ENCODE measurements at places on chromosomes 3 and 15.

DNA sequence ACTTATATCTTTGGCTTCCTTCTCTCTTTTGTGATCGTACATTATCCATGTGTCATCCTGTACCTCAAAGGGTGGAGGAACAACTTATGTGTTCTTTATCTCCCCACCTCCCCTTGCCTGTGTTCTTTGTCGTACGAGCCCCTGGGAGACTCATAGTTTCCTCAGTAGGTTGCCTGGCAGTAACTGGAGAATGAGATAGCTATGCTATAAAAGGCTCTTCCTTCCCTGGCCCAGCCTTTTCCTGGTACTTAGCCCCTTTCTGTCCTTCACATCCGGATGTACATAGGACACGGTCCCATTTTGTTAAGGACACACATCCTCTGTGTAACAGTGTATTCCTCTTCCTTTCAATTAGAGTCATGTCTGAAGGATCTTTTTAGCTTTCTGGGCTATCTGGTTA is 32.1 kb downstream of the PLCL2 start:
- DNase-seq: no peak

GRCh38 chr3:49972656-49973055 is 32.7 kb downstream of the RBM6 start:
- DNase-seq: no peak

- DNase-seq: no peak
Observed at GRCh38 chr15:58407778-58408177, 24.0 kb upstream of the LIPC start.

GRCh38 chr3:132255041-132255745 is 62.0 kb upstream of the ACP3 start:
- DNase-seq: no peak

DNA sequence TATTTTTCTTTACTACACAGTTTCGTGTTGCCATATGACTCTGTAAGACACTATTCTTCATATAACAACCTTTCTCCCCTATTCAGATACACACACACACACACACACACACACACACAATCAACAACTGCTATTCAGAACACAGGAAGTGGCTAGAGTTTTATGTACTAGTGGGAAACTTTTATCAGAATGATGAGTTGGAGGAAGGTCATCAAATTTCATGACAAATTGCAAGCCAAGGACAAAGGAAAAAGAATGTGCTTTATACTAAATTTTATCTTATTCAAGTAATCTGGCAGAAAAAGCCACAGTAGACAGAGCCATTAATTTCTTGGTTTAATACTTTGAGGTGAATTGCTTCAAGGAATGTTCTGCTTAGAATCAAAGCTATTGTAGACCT is 899.8 kb downstream of the ROBO2 start:
- no peak for DNase-seq

DNA sequence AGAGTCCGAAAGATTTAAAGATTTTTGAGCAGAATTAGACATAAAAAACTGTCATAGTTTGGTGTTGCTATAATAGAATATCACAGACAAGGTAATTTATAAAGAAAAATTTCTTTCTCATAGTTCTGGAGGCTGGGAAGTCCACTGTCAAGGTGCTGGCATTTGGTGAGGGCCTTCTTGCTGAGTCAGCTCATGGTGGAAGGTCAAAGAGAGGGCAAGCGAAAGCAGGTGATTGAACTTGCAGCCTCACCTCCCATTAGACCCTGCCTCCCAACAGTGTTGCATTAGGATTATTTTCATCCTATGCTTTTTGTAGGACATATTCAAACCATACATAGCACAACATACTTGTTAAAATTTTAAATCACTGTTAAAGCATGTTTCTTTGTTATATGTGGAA is 9.9 kb downstream of the SELENOT start:
- no peak for DNase-seq

DNA sequence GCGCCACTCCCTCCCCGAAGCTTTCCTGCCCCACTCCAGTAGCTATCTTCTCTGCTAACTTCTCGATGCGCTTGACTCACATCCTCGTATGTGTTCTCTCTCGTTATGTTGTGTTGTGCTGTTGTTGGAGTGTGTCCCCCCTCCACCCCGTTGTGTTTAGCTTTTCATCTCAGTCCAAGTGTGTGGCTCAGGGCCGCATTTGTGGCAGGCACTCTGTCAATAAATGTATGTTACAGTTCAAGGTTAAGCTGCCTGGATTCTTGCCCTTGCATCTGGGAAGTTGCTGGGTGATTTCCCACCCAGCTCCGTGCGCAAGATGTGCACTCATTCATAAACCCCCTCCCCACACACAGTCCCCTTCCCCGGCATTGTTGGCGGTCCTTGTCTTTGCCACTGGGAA is 71.9 kb downstream of the PGPEP1L start:
- no peak for DNase-seq

DNA sequence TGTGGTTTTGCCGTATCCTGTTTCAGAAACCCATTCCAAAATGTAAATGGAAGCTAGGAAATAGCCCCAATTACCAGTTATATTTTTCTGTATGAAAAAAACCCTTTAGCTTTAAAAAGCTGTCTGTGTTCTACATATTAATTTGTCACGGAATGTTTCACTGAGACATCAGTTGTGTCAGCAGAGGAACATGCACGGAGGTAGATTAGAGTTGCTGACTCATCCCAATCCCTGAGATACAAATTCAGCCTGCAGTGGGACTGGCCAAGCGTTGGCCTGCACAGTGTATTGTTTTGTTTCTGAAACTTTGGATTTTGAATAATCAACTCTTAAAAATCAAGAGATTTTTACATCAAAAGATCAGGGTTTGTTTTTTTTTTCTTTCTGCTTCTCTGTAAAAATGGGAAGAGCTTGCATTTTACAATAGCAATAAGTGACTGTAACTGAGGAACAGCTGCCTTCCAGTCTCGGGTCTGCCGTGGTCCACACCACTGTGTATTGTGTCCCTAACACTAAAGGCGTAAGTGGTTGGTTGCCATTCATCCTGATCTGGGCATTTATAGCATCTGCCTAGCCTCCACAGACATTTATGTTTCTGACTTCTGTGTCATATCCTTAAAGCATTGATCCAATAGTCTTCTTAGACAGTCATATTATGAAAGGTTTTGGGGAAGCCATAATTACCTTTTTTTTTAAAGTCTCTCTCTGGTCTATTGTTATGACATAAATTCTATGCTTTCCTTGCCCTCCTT is 218.1 kb downstream of the ADAMTSL3 start:
- DNase-seq: no peak

DNA sequence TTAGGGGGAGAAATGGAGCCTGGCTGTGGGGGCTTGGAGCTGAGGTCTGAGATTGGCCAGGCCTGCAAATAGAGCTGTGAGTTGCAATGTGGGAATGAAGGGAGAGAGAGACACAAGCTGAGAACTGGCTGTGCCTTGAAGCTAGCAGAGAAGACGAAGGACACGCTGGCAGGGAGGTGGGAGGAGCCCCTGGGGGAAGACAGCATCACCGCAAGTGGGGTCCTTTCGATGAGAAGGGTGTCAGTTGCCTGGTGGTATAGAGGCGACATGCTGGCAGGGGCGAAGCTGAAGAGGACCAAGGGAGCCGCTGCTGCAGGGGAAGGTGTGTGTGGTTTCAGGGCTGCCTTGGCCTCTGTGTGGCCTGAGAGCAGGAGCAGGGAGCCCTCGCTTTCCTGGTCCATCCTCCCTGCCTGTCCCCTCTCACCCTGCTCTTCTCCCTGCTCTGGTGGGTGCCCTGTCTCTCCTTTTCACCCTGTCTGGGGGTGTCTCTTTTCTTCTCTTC is 5.5 kb downstream of the RHCG start:
- no peak for DNase-seq

- DNase-seq: no peak
Observed at GRCh38 chr3:178837512-178837911, 234.1 kb downstream of the ZMAT3 start.

DNA sequence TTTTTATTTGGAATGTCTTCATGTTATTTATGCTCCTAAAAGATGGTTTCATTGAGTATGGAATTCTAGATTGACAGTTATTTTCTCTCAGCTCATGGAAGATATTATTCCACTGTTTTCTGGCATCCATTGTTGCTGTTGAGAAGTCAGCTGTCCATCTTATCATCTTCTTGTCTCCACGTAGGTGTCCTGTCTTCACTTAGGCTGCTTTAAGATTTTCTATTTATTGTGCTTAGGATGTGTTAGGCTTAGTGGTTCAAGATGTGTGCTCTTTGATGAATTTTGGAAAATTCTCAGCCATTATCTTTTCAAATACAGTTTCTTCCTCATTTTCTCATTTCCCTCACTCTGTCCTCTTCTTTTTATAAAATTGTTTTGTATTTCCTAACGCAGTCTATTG is 52.0 kb downstream of the SNRK start:
- DNase-seq: no peak

GRCh38 chr3:190076601-190077394 is 43.9 kb downstream of the P3H2 start:
- no peak for DNase-seq

DNA sequence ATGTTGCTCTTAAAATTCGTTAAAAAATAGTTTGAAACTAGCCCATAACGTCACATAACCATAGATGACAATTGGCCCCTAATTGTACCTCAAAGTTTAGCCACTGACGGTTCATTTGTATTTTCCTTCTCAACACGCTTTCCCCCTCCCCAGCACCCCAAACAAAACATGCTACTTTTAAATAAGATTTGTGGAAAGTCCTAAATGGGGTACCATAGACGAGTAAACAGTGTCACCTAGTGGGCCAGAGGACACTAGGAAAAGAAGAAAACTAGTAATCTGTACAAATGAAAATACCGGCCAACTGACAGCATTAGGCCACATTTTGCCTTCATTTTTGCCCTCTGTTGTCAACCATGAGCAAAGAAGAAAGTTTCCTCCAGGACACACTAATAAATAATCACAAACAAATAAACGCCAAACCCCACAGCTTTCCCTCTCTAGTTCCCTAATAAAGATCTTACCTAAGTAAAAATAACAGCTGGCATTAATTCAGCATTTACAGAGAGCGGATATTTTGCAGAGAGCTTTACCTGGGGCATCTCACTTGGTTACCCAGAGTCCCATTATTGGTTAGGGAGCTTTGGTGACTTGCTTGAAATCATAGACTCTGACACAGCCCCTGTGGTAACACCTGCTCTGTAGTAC is 175.1 kb upstream of the ATP11B start:
- no peak for DNase-seq

DNA sequence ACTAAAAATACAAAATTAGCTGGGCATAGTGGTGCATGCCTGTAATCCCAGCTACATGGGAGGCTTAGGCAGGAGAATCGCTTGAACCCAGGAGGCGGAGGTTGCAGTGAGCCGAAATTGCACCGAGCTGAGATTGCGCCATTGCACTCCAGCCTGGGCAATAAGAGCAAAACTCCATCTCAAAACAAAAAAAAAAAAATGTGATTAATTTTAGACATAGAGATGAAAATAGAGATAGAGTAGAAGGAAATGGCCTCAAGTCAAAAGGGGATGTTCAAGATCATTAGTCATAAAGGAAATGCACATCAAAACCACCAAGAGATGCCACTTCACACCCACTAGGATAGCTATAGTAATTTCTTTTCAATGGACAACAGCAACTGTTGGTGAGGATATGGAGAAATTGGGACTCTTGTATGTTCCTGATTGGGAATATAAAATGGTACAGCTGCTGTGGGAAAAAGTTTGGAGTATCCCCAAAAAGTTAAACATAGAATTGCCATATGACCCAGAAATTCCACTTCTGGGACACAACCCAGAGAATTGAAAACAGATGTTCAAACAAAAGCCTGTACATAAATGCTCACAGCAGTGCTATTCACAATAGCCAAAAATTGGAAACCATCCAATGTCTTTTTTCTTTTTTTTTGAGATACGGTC is 55.4 kb downstream of the ABHD2 start:
- no peak for DNase-seq

GRCh38 chr15:79689030-79689429 is 207.8 kb downstream of the MTHFS start:
- DNase-seq: no peak

DNA sequence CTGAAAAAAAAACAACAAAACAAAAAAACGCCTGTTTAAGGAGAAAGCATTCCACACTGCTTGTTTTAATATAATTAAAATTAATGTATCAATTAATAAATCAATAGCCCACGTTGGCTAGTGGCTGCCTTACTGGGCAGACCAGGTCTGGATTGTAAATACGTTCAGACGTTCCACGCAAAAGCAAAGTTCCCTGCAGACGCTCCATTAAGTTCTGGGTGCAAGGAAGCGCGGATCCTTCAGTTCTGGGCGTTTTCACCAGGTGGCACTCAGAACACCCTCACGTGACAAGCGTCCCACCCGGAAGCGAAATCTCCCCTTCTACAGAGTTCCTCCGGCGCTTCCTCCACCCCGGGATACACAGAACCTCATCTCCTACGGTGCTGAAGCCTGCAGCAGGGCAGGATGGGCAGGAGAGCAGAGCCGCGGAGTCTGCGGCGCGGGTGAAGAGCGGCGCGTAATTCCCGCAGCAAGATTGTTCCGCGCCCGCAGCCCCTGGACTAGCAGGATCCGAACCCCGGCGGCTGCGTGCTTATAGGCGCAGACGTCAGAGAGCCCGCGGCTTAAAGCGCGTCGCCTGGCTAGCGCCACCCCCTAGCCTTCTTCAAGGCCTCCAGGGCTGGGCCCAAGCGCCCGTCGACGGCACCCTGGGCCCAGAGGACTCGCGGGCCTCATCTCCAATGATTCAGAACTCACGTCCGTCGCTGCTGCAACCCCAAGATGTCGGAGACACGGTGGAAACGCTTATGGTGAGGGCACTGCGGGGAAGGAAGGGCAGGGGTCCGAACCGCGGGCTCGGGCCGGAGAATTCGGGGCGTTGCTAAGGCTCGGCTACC is at the start of gene SLC25A38:
Gene SLC25A38 (plus strand): TSS at position 326 of the 836 bp plus-strand sequence. CDS start 355 bp downstream, at position 681.
- peak; percentile 42 for DNase-seq

DNA sequence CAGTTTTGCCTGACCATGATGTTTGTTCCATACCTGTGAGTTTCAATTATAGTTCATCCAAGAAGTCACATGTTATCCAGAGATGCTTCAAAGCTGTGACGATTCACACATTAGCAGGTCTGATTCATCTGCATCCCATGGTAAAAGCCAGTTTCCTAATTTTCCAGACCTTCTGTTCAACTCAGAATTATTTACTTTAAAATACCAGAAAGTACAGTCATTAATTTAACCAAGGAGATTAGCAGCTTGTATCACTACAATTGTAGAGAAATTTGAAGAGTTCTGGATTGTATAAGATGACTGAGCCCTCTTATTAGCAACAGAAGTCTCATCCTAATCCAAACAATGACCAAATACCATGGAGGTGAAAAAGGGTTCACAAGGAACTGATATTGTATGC is 76.1 kb upstream of the THBS1 start:
- DNase-seq: no peak

- no peak for DNase-seq
Observed at GRCh38 chr15:41944313-41944940, 27.9 kb downstream of the EHD4 start.

- no peak for DNase-seq
Observed at GRCh38 chr15:29345549-29346525, 76.2 kb upstream of the NSMCE3 start.

GRCh38 chr15:94480289-94480834 is 249.0 kb downstream of the MCTP2 start:
- DNase-seq: no peak

GRCh38 chr3:187900993-187901755 is 155.9 kb upstream of the BCL6 start:
- no peak for DNase-seq

- DNase-seq: no peak
Observed at GRCh38 chr3:184008161-184008560, 9.5 kb downstream of the ABCC5 start.

Data from activated CD8-positive, alpha-beta memory T cell treated with anti-CD3 and anti-CD28 coated beads for 1 hour (primary cell).